CD8-positive, alpha-beta memory T cell (primary cell): ENCODE measurements at places on chromosomes 4 and X. TPM values are rescaled to one million over a fixed set of nuclear protein-coding genes. Genes with fewer than 3 reads are reported as not detected.

DNA sequence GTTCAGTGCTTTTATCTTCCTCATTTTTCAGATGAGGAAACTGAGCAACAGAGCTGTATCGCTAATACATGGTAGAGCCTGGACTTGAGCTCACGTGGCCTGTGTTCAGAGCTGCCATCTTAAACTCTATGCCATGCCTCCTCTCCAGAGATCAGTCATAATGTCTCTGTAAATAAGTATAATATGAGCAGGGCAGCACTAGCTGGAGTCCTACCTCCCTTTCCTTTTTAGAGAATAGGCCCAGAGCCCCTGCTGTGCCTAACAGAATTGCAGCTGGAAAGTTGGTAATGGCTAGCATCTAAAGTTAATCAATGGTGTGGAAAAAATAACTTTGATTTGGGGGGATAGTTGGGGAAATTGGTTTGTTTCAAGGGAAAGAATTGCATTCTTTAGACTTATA lies 20.4 kb downstream of the CASP6 start:
- no peak for DNase-seq

GRCh38 chrX:25048178-25048577 lies 32.4 kb upstream of the ARX start:
- peaks cover 7% of the 10 kb centered on the region for H3K4me1 ChIP-seq
- no peaks in the 10 kb centered on the region for H3K27me3 ChIP-seq
- H3K27ac ChIP-seq: no peak overlapping the region
- H3K36me3 ChIP-seq: no peaks in the 10 kb centered on the region

DNA sequence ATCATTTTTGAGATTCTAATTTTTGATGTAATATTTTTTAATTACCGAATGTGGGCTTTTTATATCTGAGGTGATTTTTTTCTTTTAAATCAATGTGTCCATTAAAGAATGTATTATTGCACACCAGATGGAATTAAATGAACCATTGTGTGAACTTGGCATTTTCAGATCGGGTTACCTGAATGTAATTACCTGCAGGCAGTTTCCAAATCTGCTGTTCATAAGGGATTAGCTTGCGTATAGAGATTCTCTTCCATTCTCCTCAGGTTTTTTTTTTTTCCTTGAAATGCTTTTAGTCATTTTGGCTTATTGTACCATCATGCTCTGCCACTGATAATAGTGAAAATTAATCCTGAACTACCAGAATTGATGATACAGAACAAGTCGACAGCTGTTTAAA lies 511.5 kb upstream of the ATOH1 start:
- H3K36me3 ChIP-seq: no peaks in the 10 kb centered on the region
- no peaks in the 10 kb centered on the region for H3K27me3 ChIP-seq
- H3K4me1 ChIP-seq: no peaks in the 10 kb centered on the region
- H3K27ac ChIP-seq: no peak overlapping the region
- DNase-seq: no peak
- no peak overlapping the region for H3K4me3 ChIP-seq

- no peaks in the 10 kb centered on the region for H3K36me3 ChIP-seq
- no peak overlapping the region for H3K4me3 ChIP-seq
- H3K27ac ChIP-seq: no peak overlapping the region
- no peaks in the 10 kb centered on the region for H3K4me1 ChIP-seq
- no peaks in the 10 kb centered on the region for H3K27me3 ChIP-seq
Measured at GRCh38 chrX:12802741-12803140, 11.5 kb downstream of the PRPS2 start.

DNA sequence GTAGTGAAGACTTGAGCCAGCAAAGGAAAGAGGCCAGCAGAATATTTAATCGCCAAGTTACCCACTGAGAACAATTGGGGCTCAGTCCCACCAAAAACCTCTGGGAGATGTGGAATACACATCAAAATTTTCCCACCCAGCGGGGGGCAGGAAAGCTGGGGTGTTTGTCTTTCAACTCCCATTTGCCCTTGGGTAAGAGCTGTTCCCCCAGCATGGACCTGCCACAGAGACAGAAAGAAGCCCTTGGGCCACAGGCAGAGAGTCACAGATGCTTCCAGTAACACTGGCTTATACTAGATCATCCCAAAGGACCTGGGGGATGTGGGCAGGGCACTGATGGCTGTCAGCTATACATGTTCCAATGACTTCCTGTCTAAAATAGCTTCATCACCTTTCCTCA lies 18.9 kb upstream of the FBXW7 start:
- H3K27me3 ChIP-seq: no peaks in the 10 kb centered on the region
- peaks cover 33% of the 10 kb centered on the region for H3K4me1 ChIP-seq
- DNase-seq: no peak

SRPK3 gene
- total RNA-seq: not detected

SOX3 gene
- not detected for total RNA-seq

FAM9B gene
- total RNA-seq: not detected

AR gene
- not detected for total RNA-seq
